ENCODE measurements at places on chromosomes 6 and 20.
A peak's percentile ranks its signal among the peaks of the same experiment; 100 is the strongest.

- DNase-seq, result no peak
Observed at GRCh38 chr20:5877128-5877527, 73.2 kb downstream of the TRMT6 start.

DNA sequence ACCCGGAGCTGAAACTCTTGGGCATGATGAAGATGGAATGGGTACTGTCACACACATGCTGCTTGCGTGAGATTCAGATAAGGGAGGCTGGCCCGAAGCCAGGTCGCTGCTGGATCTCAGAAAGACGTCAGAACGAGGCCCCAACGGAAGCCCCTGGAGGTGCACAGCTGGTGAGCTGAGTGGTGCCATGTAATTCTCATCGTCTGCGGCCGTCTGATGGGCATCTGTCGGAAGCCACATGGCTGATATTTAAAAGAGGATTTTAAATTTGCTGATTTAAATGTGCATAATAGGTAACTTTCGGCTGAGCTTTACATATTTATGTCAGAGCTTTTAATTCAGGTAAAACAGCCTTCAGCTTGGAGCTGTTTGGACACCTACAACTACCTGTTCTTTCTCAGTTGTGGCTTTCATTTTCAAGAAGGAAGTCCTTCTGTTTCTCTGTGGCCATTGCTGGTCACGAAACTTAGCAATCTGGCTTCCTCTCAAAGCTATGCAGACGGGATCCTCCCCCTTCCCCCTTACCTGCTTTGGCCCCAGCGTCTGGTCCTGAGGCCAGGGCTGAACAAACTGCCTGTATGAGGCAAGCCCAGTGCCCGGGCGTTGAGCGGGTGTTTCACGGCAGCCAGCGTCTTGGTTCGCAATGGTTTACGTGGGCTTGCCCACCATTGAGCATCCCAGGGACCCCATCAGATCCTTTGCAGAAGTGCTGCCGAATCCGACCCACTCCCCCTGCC, 9.2 kb downstream of the SLCO4A1 start:
- peak; percentile 50 for DNase-seq

GRCh38 chr6:20978151-20978614, 443.9 kb downstream of the CDKAL1 start:
- DNase-seq, result peak; percentile 7

DNA sequence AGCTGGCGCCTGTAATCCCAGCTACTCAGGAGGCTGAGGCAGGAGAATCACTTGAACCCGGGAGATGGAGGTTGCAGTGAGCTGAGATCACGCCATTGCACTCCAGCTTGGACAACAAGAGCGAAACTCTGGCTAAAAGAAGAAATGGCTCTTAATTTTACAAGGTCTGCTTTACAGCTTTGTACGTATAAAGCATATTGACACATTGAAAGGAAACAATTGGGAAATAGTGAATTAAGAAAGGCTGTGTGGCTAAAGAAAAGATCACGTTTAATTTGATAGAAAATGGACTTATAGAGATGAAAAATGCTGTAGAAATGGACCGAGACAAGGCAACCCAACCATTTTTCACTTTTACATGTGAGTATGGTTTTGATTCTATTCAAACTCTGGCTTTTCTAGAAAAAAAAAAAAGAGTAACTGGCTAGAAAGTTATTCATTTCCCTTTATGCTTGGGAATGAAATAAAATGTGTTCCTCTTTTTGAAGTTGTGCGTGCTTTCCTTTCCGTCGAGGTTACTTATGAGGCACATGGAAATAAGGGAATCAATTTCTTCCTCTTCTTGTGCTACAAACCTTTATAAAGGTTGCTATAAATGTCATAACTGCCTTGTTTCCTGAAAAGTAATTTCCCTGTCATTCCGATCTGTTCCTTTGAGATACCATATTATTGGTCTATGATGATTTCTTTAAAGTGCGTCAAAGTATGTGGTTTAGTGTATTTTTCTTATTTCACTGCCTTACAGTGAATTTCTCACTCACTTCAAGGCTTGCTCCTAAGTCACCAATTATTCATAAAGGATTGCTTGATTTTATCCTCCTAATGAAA, 29.4 kb downstream of the PFDN4 start:
- no peak for DNase-seq

- no peak for DNase-seq
Observed at GRCh38 chr20:25321262-25321831, 69.3 kb downstream of the ABHD12 start.

- DNase-seq, result peak; percentile 22
Observed at GRCh38 chr6:119647309-119647708, 297.7 kb upstream of the MAN1A1 start.

DNA sequence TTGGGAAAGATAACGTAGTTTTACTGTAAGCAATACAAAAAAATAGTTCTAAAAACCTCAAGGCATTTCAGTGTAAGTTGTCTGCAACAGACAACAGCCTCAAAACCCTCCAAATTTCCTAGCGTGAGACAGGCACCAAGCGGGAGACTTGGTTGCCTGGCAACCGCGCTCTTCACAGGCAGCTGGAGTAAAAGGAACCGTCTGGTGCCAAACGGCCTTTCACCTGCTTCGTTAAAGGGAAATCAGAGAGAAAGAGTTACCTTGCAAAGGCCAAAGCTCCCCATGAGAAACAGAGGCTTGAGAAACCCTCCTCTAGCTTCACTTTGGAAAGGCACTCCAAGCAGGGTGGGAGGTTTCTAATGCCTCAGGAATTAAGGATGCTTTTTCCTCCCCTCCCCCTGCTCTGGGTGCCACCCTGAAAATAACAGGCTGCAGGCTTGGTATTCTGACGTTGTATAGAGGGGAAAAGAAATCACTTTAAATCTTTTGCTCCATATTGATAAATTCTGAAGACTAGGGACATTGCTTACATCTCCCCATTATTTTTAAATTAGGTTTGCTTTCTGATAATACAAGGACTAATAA, 129.7 kb upstream of the UFL1 start:
- DNase-seq, result no peak

GRCh38 chr6:3766214-3766613, 14.7 kb upstream of the PXDC1 start:
- DNase-seq, result no peak

DNA sequence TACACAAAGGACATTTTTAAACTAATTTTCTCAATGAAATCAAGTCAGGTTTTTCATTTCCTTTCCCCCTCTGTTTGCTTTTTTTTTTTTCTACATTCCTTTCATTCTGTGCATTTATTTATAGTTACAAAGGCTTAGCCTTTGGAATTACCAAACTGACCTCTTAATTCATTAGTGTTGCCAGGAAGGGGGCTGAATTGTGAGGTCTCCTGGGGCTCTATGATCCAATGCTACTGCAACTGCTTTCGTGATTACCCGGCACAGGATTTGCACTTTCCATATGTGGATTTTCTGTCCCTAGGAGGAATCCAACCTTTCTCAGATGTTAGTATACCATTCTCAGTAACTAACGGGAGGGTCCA, 35.3 kb downstream of the NEDD9 start:
- DNase-seq, result peak; percentile 79

DNA sequence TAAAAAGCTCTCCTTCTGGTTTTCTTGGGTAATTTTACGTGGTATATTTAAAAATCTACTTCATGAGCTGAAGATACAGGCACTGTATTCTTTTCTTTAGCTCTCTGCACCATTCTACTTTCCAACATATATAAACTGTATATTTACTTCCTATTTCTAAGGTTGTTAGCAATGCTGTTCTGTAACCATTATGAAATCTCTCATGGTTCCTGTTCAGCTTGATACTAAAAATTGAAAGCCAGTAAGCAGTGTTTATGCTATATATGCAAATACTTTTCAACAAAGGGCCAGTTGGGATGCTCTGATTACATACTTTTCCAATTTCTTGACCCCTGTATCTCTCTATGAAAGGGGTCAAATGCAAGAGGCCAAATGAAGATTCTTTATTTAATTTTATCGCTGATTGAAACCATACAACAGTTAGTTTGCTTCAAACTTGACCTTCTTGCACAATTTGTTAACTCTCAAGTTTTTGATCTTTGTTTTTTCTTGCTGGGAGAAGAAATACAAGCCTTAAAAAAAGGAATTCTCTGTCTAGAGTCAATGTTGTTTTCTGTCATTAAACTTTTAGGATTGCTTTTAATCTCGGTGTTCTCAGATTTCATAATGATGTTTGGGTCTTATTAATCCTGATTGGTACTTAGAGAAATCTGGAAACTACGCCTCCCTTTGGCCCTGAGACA, 223.2 kb downstream of the PRL start:
- no peak for DNase-seq

GRCh38 chr6:163148451-163149278, 265.9 kb upstream of the QKI start:
- DNase-seq, result no peak

- no peak for DNase-seq
Observed at GRCh38 chr20:45467861-45468260, 1.7 kb upstream of the WFDC2 start.

- DNase-seq, result peak; percentile 49
Observed at GRCh38 chr6:40308533-40309306, 278.4 kb downstream of the LRFN2 start.

GRCh38 chr20:63274381-63275228, 2.0 kb downstream of the ARFGAP1 start:
- DNase-seq, result no peak

- no peak for DNase-seq
Observed at GRCh38 chr6:20441236-20441635, 39.6 kb downstream of the E2F3 start.

DNA sequence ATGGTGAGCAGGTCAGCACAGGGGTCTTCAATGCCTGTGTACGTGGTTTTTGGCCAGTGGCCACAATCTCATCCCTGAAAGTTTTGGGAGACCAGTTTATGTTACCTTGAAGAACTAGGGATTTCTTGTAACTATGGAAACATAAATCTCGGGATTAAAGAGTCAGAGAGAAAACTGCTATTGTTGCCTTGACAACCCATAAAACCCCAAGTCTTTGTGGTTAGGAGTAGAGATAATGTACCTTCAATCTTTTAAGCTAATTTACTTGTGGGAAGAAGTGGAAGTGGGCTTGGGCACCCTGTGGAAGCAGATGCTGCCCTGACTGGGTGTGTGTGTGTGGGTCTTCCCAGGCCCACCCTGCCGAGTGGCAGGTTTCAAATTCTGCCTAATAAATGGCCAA, 46.1 kb upstream of the ZNF831 start:
- no peak for DNase-seq

DNA sequence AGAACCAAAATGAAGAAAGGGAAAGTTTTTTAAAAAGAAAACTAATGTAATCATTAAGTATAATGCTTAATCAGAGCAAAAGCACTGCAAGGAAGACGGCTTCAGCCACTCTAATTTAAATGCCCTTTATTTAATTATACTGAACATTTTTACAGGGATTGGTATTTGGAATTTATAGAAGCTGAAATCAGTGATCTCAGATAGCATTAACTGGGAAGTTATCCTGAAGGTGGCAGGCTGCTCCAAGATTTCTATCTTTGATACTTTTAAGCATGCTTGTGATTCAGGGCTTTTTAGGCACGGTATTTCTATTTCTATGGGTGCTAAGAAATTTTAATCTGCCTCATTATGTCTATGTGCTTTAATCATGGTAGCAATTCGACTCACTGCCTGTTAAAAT, 1.3 kb upstream of the NDUFAF4 start:
- peak; percentile 67 for DNase-seq

GRCh38 chr20:848193-848592, 14.7 kb downstream of the FAM110A start:
- DNase-seq, result no peak

DNA sequence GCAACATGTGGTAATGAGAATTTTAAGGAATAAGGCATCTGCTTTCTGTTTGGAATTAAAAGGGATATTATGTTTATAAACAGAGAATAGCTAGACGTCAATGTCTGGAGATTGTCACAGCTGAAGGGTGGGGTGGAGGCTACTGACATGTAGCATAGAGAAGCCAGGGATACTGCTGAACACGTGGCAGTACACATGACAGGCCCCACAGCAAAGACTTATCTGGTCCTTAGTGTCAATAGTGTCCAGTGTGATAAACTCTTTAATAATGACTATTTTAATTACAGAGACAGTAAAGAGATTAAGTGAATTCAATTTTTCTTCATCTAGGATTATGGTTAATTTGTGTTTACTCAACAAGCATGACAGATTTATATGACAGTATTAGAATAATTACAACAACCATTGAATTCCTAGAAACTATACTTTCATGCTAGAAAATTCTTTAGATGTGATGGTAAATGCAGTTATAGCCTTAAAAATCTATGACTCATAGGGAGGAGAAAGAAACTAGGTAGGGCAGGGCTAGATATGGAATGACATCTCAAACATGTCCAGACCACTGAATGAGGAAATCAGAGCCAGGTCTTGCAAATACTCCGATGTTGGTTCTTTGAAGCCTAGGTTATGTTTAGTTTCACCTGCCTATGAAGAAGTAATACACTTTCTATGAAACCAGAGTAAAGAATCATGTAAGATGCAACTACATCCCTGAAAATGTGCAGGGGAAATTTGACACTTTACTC, 399.5 kb downstream of the PHF3 start:
- peak; percentile 37 for DNase-seq

- no peak for DNase-seq
Observed at GRCh38 chr6:110542311-110543024, 66.1 kb upstream of the SLC22A16 start.

- DNase-seq, result no peak
Observed at GRCh38 chr6:127997496-127998164, 96.8 kb upstream of the THEMIS start.

DNA sequence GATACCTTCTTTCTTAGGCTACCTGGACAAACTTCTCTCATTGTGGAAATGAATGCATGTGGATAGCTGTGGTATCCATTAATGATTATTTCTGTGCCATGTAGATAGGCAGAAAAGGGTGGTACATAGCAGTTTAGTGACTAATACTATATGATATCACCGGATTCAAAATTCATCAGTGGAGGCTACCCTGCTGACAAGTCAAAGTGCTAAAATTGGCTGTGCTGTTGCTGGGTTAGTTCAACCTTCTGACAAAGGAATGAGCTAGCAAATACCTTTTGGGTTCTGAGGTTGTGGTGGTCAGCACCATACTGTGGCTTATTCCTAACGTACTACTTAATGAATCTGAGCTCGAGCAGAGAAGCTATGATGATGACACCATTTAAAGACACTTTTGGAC, 109.1 kb downstream of the TFAP2B start:
- no peak for DNase-seq

GRCh38 chr6:14635195-14635594, 517.6 kb downstream of the CD83 start:
- DNase-seq, result no peak

- DNase-seq, result no peak
Observed at GRCh38 chr6:111956098-111956497, 82.8 kb upstream of the FYN start.

Measured in fibroblast of pulmonary artery (primary cell).